ENCODE measurements at places on chromosomes 7 and 10.

- no peak for DNase-seq
Measured at GRCh38 chr7:157281221-157281998, 55.4 kb upstream of the DNAJB6 start.

DNA sequence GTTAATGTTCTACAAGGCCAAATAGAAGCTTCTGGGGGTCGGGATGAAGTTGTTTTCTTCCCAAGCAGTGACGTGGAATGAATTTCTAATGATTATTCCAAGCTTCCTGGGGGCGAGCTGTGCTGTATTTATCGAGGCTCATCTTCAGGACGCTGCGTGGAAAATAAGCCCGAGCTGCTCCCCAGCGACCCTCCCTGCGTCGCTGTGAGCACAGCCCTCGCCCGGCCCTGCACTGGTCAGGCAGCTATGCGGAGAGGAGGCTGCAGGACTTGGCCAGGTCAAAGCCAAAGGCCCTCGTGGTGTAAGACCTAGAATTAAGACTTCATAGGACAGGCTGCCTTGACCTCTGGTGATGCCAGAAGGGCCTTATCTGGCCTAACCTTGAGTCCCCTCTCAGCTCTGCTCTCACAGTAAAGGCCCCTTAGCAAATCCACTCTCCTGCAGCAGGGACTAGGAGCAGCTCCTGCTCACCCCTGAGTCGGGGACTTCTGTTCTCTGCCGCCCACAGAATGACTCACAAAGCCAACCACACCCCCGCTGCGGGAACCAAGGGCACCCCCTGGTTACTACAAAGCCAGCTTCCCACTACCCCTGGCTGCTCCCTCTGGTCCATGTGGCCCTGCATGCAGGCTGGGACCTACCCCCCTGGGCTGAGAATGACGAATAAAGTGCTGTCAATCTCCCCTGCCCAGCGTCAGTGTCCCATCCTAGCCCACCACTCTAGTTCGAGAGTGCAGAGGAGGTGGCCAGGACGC is 501.6 kb downstream of the TCERG1L start:
- no peak for DNase-seq

GRCh38 chr10:80160361-80161320 is 28.1 kb downstream of the PLAC9 start:
- no peak for DNase-seq

DNA sequence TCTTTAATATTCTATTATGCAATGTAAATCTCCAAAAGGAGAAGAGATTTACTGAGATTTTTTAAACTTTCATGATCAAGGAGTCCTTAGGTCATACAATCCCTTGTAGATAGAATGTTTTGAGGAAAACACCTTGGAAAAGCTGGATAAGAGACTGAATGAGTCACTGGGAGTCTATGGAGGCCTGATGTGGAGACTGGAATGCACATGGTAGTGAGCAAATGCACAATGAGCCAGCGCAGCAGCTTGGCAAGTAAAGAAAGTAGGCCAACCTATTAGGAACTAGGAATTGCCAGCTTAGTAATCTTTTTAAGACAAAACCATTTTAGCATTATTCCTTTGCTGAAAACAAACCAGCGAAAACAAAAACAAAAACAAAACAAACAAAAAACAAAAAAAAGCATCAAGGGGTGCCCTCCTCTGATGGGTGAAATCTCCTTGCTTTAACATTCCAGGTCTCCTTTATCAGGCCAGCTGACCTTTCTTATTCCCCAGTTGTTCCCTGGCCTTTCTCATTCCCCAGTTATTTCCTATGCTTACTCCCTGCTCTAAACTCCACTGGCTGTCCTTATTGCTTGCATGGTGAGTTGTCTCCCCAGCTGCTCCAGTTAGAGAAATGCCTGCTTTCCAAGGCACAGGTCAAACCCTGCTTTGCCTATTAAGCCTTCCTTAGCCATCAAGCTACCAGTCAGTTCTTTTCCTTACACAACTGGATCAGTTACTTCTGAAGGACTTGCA is 135.8 kb downstream of the PLCE1 start:
- no peak for DNase-seq

DNA sequence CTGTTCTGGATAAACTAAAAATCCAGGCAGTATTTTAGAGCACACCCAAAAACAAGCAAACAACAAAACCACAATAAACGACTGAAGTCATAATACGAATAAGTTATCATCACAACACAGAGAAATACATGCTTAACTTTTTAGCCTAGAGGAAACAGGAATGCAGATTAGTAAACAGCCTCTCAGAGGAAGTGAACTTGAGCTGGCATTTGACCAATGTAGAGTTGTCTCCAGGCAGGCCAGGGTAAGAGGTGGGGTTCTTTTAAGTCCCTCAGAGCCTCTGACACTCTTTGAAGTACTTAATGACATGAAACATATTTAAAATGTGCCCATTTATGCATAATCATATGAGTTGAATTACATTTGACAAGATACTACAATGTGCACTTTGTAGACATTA is 43.3 kb upstream of the PLXDC2 start:
- DNase-seq: no peak

DNA sequence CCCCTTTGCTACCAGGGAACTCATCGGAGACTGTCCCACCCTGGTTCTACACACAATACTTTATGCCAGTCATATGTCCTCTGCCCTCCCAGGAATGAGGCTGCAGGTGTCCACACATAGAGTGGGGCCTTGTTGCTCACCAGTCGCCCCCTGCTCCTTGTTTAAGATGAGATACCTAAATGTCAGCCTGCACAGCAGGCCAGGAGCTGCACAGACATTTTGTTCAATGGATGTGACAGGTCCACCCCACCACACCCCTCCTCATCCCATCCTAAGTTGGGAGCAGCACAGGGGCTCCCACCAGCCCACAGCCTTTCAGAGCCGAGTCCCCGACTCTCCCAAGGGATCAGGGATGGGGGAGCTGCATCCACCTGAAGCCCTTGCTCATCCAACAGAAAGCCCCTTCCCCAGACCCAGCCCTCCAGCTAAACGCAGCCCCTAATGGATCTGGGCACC is 6.2 kb upstream of the GRID1 start:
- DNase-seq: no peak

- DNase-seq: no peak
Measured at GRCh38 chr7:711093-711921, 15.2 kb upstream of the DNAAF5 start.

DNA sequence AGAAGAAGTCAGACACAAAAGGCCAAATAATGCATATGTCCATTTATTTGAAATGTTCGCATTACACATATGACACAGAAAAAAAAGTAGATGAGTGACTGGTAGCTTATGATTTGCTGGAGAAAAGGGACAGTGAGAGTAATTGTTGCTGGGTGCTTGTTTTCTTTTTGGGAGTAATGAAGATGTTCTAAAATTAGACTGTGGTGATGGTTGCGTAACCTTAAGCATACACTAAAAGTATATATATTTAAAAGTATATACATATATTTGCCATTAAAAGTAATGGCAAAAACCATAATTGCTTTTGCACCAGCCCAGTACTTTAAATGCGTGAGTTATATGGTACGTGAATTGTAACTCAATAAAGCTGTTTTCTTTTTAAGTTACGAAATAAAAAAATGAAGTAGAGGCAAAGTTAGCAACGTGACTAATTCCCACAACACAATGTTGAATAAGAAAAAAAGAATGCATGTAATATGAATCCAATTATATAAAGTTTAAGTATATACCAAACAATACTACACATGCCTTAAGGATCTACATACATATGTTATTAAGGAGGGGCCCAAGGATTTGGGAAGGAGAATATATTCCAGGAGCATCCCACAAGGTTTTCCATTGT is 360.4 kb upstream of the CELF2 start:
- DNase-seq: no peak

- no peak for DNase-seq
Measured at GRCh38 chr10:103687172-103687571, 168.2 kb downstream of the SH3PXD2A start.

GRCh38 chr7:70092314-70093204 is 494.3 kb downstream of the AUTS2 start:
- DNase-seq: no peak

DNA sequence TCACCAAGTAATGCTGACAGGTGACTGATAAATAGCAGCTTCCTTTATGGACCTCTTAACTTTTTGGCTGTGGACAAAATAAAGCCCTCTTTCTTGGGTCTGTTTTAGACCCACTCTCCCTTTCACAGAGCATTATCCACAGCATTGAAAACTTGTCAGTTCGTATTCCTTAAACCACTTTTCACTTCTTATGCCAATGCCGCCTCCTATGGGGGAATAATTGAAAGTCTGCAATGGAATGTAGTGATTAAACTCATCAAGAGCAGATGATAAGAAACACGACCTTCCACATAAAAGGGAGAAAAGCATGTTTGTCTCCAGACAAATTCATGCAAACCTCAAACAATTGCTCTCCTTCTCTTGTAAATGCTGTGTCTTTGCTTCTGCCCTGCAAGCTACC is 153.4 kb downstream of the SORCS1 start:
- no peak for DNase-seq

DNA sequence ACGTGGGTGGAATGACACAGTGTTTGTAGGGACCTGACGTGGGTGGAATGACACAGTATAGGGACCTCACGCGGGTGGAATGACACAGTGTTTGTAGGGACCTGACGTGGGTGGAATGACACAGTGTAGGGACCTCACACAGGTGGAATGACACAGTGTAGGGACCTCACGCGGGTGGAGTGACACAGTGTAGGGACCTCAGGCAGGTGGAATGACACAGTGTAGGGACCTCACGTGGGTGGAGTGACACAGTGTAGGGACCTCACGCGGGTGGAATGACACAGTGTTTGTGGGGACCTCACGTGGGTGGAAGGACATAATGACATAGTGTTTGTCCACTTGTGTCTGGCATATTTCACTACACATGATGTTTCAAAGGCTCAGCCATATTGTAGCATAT is 19.3 kb downstream of the PPP2R2D start:
- DNase-seq: no peak

DNA sequence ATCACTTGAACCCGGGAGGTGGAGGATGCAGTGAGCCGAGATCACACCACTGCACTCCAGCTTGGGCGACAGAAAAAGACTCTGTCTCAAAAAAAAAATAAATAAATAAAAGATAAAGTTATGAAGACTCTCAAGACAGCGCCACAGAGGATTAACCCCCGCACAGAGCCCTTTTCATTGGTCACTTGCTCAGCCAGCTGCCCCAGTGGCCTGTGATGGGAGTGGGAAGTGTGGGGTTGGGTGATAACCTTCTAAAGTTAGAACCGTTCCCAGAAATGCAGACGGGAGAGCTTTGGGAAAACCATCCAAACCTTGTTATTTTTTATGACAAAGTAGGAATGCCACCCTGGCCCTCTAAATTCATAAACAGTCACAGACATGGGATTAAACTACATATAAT is 57.4 kb downstream of the PARP12 start:
- DNase-seq: no peak

- no peak for DNase-seq
Measured at GRCh38 chr10:86968271-86968993, at the start of gene ADIRF. TSS of gene ADIRF (plus strand) at chr10:86968482. CDS start at chr10:86968545, 63 bp downstream.

GRCh38 chr7:130009848-130010688 is 41.1 kb downstream of the ZC3HC1 start:
- DNase-seq: no peak

GRCh38 chr10:100970914-100971811 is 1.9 kb downstream of the SEMA4G start:
- DNase-seq: peak; percentile 0
